Putamen (tissue), 1 donor: ENCODE measurements at places on chromosomes 2 and 18.

DNA sequence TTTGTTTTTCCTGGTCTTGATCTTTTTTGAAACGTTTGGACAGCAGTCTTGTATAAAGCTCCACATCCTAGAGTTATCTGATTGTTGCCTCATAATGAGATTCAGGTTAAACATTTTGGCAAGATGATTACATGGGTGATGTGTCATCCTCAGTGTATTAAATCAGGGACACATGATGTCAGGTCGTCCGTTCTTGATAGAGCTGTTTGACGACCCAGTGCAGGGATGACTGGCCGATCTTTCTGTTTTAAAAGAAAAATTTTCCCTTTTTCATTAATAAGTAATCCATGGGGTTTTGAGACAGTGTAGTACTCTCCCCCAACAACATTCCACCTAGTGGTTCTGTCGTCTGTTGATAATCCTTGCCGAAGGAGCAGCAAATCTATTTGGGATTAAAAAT lies 44.5 kb upstream of the SERPINB2 start:
- no peak for DNase-seq

DNA sequence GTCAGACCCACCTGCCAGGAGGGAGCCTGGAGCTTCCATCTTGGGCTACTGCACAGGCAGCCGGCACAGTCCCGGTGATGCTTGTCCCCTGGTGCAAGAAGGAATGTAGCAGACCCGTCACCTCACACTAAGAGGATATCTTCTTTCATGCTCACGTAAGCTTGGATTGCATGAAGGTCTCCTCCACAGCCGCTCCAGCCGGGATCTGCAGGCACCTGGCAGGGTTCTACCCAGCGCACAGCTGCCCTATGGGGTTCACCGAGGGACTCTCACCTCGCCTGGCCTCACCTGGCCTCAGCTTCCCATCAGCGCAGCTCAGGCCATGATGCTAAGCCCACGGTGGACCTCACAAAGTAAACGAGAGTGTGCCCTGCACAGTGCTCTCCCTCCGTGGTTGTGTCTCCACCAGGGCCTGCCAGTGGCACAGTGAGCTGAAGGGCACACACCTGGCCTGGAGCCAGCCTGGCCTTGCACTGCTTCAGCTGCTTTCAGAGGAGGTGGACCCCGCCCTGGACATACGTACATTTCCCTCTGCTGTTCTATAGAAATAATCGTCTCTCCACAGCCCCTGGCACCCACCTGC lies 239.1 kb downstream of the SEPTIN10 start:
- no peak for DNase-seq

DNA sequence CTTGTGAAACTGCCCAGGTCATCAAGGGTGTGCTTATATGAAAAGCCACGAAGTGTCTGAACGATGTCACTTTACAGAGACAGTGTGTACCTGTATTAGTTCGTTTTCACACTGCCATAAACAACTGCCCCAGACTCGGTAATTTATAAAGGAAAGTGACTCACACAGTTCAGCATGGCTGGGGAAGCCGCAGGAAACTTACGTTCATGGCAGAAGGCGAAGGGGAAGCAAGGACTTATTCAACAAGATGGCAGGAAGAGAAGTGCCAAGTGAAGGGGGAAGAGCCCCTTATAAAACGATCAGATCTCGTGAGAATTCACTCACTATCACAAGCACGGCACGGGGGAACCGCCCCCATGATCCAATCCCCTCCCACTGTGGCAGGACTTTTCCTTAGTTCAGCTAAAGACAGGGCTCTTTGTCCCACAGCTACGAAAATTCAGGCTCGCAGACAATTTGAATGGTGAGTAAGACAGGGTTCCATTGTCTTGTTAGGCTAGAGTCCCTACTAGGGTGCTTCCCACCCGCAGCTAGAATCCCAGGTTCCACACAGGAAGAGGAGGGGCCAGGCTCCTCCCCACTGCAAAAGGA lies 20.1 kb downstream of the TMEM177 start:
- peak; percentile 26 for DNase-seq

GRCh38 chr2:167157523-167157922 lies 269.2 kb downstream of the XIRP2 start:
- DNase-seq = no peak

DNA sequence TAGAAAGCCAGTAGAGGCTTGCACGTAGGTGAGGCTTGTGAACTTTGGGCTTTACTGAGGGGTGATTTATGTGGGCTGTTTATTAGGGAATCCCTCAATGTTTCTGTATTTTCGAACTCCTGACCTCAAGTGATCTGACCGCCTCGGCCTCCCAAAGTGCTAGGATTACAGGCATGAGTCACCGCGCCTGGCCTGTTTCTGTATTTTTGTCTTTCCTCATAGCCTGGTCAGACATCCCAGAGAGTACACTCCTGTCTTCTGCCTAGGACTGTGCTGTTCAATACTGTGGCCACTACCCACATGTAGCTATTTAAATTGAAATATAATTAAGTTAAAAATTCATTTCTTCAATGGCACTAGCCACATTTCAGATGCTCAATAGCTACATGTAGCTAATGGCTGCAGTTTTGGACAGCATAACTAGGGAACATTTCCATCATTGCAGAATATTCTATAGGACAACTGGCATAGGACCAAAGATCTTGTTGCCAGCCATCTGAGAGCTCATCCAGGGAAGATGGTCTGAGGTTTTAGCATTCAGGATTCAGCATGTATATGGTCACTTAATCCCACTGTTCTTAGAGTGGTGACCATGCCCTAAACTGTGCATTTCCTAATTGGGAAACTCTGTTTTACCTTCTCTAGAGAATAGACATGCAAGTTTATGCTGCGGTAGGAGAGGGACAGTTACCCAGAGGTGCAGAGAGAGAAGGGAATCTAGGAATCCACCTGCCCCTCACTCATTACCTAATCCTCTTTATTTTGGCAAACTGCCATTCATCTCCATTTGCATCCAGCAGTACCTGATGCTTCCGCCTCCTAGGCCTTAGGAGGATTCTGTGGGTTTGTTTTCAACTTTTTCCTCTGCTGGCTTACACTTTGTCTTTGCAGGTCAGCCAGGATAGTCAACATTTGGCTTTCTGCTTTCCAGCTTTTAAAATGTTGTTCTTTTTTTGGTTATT lies 64.4 kb downstream of the LCLAT1 start:
- no peak for DNase-seq

DNA sequence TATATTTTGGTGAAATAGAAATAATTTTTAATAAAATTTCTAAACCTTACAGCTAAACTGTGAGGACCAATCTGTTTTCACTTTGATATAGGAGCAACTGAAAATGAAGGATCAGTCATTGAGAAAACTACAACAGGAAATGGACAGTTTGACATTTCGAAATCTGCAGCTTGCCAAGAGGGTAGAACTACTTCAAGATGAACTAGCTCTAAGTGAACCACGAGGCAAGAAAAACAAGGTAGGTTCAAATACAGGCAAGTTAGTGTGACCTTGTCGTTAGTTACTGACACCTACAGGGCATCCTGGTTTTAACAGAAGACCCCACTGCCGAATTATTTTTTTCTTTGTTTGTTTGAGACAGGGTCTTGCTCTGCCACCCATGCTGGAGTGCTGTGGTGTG lies 75.5 kb upstream of the STON1 start:
- DNase-seq = no peak

DNA sequence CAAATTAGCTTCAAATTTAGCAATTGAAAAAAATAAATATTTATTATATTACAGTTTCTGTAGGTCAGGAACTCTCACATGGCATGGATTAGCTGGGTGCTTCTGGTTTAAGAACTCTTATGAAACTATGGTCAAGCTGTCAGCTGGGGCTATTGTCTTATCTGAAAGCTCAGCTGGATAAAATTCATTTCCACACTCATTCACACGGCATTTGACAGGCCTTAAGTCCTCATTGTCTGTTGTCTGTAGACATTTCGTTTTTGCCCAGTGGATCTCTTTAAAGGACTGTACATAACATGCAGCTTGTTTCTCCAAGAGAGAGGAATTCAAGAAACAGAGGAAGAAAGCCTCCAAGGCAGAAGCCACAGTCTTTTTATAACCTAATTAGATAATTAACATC lies 1556.8 kb upstream of the SLC39A10 start:
- DNase-seq = no peak

DNA sequence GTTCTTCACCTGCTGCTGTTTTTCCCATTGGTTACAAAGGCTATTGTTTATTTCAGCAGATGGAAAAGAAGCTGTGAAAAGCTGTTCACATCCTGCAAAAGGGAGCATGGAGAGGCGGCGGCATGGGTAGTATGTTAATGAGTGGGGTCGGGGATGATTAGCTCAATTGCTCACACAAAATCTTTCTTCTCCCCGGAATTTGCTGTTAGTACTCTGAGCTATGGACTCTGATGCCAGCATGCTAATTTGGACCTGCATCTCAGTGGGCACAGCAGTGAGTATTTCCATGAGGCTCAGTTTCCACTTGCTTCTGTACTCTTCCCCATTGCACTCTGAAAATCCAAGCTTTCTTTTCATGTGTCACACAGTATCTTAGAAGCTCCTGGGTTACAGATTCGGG lies 61.6 kb downstream of the DNER start:
- DNase-seq = no peak
